ENCODE measurements at places on chromosomes 1 and 21.

DNA sequence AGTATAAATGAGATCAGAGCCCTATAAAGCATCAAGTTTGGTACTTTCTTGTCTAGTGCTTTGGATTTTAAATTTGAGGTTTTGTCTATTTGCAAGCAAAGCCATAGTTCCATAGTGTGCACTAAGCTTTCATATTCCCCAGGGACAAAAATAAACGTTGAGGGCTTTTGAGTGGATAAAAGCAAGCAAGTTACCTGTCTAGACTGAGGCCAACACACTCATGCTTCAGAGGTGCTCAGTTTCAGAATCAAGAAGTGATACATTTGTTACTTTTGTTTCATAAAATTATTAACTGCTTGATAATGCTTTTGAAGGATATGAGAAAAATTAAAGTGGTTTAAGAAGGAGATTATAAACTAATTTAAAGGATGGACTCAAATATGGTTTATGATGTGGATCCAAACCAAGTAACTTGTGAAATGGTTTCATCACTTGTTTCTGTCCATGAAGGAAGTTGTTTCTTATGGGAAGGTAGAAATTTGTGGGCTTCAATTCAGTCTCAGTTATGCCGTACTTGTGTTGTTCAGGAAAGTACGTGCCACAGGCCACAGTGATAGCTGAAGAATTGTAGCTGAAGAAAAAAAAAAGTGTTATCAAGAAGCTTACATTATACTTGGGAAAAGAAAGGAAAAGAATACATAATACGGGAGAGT, 71.2 kb downstream of the CHRM3 start:
- no peak for DNase-seq

- no peak for DNase-seq
Observed at GRCh38 chr1:106960412-106960811, 96.1 kb upstream of the PRMT6 start.

- DNase-seq, result peak; percentile 87
Observed at GRCh38 chr21:44709426-44710293, 1.7 kb downstream of the TSPEAR start.

DNA sequence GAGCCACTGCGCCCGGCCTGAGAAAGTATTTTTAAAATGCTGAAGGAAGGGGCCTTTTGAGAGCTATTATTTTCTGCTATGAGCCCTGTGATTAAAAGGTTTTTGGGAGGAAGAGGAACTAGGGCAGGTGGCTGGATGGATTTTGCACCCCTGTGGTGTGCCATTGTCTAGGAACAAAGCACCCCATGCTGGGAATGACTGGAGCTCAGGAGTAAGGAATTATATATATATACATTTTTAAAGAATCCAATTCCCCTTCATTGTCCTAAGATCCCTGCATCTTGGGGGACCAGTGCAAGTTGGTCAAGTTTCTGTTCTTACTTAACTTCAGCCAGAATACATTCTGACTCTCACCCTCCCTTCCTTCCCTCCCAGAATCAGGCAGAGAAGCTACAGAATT, 91.6 kb downstream of the ZNF648 start:
- no peak for DNase-seq

DNA sequence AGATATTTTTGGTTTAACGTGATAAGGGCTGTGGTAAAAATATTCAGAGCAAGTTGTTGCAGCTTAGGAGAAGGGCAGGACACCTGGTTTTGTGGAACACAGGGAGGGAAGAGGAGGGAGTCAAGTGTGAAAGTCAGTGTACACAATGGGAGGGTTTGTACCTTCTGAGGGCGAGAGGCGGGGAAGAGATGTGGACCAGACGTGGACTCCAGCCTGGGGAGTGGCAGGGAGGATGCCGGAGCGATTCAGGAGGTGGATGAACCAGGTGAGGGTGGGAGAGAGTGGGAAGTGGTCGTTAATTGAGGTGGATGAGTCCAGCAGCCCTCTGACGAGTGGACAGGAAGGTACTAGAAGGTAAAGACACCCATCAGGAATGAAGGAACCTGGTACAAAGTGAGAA, 52.2 kb upstream of the IRF2BP2 start:
- no peak for DNase-seq

DNA sequence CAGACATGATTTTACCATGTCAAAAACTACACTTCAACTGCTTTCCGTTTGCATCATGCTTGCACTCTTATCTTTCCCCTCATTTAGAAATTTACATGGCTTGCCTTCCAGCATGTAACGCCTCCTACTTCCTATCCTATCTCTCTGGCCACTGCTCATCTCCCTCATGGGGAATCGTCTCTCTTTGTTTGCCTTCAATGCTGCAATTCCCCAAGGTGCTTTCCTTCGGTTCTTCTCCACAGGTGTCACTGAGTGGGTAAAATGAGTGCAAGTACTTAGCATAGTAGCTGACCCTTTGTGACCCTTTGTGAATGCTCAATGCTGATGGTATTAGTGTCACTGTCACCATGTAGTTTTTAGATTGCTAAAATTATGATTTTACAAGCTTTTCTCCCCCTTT, 63.1 kb downstream of the APP start:
- DNase-seq, result no peak

DNA sequence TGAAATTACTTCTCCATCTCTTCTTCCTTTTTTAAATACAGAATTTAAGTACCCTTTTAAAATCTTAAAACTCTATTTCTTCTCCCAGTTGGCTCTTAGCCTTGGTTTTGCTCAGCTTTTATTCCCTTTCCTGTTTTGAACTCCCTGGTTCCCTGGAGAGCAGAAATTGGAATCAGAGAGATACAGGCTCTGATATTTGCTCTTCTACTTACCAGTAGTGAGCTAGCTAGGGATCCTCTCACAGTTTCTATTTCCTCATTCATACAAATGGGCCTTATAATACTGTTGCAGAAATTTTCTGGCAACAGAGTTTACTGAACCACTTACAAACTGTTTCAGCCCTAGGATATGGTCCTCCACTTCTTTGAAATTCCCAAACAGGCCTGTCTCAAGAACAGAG, 606.3 kb downstream of the NUF2 start:
- DNase-seq, result no peak

GRCh38 chr1:248733566-248733965, 22.0 kb downstream of the LYPD8 start:
- no peak for DNase-seq

DNA sequence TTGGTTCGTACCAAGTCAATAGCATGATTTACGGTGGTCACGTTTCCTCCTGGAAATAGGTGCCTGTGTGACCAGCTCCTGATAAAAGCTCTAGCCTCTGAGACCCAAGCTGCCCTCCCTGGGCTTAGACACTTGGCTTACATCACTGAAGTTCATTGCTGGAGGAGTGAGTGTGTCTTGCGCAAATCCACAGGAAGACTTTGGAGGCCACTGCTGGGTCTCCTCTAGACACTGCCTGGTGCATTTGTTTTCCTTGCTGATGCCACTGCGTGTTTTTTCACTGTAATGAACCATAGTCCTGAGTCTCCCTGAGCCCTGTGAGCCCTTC, 230.6 kb downstream of the DSCAM start:
- DNase-seq, result no peak

DNA sequence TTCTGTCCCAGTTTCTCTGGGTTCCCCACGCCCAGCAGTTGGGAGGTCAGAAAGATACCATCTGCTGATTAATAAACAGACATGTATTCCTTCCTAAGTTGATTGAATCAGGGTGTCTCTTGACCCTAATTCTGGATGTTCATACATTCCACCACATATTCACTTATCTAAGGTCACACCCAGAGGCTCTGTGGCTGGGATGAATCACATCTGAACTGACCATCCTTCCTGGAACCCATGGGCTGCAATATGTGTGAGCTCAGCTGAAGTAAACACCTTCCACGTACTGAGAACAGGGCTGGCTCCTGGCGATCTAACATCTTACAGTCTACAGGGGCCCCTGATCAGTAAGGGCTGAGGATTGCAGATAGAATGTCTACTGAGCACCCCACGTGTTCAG, 20.5 kb upstream of the TRABD2B start:
- peak; percentile 33 for DNase-seq

DNA sequence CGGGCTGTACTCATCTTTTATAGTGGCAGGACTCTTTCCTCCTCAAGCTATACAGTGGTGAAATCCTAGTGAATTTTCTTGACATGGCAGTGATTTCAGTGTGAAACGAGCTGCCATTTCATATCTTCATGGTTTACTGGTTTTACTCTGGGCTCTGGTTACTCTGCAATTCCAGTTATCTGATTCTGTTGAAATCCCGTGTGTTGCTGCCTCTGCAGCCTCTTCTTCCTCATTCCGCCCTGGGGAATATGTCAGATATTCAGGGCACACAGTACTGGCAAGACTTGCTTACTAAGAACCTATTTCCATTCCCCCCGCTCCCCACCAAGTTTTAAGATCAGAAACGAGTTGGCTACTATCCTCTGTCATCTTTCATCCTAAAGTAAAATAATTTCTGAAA, 7.9 kb upstream of the OR2B11 start:
- DNase-seq, result no peak

GRCh38 chr21:27564684-27565301, 597.9 kb upstream of the ADAMTS5 start:
- no peak for DNase-seq

- DNase-seq, result no peak
Observed at GRCh38 chr1:1020000-1020404, at the start of gene AGRN. Gene AGRN (plus strand): TSS chr1:1020120. CDS start chr1:1020173, 53 bp downstream.

DNA sequence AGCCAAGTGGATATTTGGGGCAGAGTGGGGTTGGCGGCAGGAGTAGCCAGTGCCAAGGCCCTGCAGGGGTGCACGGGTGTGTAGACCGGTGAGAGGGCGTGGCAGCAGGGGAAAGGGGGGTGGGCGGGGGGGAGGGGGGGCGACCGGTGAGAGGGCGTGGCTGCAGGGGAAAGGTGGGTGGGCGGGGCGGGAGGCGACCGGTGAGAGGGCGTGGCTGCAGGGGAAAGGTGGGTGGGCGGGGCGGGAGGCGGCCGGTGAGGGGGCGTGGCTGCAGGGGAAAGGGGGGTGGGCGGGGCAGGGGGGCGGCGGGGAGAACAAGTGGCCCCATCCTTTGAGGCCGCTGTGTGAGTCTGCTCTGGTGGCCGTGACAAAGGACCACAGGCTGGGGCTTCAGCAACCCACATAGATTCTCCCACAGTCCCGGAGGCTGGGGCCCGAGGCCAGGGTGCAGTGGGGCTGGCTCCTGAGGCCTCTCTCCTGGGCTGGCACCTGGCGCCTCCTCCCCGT, 25.8 kb downstream of the RRP1 start:
- DNase-seq, result no peak

GRCh38 chr1:66519992-66520391, 14.0 kb upstream of the SGIP1 start:
- DNase-seq, result no peak

DNA sequence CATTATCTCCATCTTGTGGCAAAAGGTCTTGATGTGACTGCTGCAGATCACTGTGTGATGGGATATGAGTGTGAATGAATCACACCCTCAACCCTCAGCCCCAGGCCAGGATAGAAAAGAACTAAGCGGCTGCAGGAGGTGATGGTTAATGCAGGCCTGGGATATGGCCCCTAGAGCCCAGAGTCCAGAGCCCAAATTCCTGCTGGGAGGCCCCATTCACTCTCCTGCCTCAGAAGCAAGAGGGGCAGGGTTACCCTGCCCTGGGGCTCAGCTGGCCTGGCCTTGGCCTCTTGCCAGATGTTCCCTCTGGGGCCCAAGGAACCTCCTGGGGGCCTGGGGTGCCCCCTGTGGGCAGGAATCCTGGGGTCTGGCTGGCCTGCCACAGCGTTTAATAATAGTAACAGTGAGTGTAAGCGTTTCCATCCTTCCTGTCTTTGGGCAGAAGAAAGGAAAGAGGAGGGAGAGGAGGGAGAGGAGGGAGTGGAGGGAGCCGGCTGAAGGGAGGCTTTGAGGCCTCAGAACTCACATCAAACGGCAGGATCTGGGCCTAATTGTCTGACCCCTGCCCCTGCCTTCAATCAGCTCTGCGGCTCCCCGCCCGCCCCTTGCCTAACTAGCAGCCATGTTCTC, 26.2 kb downstream of the DMAP1 start:
- no peak for DNase-seq

- no peak for DNase-seq
Observed at GRCh38 chr1:114021665-114022099, 42.4 kb downstream of the OLFML3 start.

- no peak for DNase-seq
Observed at GRCh38 chr1:193471981-193472380, 285.6 kb upstream of the B3GALT2 start.

DNA sequence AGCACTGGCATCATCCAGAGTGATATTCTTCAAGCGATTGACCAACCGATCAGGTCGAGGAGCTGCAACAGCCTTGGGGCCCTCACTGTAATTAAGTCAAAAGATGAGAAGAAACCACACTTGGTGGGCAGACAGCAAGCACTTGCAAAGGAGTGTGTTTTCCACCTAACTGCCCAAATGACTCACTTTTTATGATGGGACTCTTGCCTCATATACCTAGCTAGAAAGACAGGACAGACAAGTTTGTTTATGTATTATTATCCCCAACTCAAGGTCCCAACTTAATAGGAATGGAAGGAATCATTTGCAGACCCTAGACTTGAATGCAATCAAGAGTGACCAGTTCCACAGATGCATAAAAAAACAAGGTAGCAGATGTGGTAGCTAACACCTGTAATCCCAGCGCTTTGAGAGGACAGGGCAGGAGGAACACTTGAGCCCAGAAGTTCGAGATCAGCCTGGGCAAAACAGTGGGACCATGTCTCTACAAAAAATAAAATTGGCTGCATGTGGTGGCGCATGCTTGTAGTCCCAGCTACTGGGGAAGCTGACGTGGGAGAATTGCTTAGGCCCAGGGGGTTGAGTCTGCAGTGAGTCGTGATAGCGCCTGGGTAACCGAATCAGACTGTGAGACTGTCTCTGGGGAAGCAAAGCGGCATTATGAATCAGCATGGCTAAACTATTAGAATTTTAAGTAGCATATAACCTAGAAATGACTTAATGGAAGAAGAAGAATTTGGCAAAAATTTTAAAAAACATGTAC, 2.3 kb upstream of the NRAS start:
- no peak for DNase-seq

GRCh38 chr1:159352436-159352835, 50.3 kb downstream of the FCER1A start:
- no peak for DNase-seq

GRCh38 chr1:27960762-27961645, 1.2 kb downstream of the XKR8 start:
- DNase-seq, result no peak

GRCh38 chr1:97553971-97554370, 366.9 kb downstream of the DPYD start:
- DNase-seq, result no peak

DNA sequence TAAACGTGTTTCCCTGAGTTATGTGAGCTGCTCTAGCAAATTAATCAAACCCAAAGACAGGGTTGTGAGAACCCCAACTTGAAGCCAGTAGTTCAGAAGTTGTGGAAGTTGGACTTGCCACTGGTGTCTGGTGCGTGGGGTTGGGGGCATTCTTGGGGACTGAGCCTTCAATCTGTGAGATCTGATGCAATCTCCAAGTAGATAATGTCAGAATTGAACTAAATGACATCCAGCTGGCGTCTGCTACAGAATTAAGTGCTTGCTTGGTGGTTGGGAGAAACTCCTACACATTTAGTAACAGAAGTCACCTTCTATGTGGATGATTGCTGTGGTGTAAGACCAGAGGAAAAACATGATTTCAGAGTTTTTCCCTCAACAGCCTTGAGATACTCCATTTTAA, 207.4 kb downstream of the FGGY start:
- no peak for DNase-seq

GRCh38 chr1:181089017-181089675, 646 bp downstream of the IER5 start:
- DNase-seq, result no peak
